ENCODE measurements at places on chromosomes 7 and 10.

DNA sequence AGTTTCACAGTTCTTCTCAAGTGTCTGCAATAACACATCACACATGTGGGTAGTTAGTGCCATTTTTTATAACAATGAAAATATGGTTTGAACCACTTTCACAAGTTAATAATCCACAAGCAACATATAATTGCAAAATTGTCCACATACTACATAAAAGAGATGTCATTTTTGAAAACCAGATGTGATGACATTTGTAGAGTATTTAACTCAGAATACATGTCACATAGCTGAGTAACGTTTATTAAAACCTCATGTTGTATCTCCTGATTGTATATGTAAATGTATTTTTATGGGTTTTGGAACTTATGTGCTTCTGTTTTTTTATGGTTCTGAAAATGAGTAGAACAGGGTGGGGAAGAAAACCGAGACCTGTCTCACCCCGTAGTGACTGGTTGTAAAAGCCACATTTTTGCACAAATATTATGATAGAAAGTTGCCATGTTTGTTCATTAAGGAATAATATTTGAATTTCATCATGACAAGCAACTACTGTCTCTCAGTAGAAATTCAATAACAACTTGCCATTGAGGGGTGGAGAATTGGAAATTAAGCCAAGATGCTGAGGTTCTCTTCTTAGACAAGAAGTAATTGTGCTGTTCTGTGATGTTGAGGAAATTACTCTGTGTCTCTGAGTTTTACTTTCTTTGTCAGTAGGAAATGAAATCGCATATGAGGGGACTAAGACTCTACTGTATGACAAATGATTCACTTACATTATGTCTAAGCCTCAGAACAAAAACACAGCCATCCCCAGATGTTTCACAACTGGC is 29.2 kb upstream of the EGFR start:
- DNase-seq: no peak

- no peak for DNase-seq
These were observed 36.8 kb downstream of the AVL9 start for GRCh38 chr7:32532086-32532485.

DNA sequence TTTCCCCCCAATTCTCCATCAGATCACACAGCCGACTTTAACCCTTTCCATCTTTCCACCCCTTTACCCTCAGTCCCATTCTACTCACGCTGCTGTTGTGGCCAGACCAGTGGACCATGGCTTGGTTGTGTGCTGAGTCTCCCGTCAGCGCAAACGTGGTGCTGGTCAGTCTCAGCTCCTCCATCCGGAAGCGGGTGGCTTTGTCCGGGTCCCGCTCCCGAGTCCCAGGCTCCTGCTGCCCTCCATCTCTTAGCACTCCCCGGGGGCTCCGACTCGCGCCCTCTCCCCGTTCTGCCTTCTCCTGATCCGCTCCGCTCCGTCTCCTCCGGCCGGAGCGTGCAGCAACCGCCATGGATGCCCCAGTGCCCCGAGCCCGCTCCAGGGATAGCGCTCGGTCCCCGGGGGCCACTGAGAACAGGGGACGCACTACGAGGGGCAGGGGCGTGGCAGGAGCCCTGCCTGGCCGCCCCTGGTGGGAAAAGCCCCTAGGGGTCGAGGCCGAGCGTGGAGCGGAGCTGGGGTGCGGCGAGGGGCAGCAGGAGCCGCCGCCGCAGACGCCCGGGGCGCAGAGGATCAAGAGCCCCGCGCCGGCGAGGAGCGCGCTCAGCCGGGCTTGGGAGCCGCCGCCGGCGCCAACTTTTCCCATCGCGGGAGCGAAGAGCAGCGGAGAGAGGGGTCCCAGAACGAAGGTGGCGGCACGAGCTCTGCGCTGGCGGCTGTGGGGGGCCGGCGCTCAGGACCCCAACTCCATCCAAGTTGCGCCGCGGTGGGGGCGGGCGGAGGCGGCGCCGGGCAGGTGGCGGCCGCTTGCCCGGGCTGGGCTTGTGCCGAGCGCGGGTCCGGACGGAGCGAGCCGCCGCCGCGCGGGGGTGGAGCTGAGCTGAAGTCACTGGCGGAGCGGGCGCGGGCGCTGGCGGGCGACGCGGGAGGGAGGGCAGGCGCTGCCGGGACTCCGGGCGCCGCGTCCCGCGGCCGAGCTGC is at the start of gene SORCS1:
Gene SORCS1 (minus strand): TSS at position 826 of the 981 bp plus-strand sequence.
- no peak for DNase-seq

- DNase-seq: no peak
These were observed 24.2 kb upstream of the SMIM30 start for GRCh38 chr7:113142385-113143119.

DNA sequence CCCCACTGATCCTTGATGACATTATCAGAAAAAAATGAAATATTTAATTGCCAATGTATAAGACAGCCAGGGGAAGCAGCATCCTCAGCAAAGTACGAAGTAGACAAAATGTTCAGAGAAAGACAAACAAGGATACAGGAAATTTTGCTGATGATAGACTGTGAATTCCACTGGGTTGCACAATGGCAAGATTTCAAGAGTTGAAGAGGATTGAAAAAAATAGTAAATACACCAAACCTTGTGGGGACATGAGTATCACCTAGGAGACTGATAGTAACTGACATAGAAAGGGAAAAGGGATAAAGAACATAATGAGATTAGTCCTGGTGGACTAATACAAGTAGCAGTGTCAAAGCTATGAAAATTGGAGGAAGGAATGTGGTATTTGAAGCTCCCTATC is 16.5 kb downstream of the CNOT4 start:
- DNase-seq: no peak

DNA sequence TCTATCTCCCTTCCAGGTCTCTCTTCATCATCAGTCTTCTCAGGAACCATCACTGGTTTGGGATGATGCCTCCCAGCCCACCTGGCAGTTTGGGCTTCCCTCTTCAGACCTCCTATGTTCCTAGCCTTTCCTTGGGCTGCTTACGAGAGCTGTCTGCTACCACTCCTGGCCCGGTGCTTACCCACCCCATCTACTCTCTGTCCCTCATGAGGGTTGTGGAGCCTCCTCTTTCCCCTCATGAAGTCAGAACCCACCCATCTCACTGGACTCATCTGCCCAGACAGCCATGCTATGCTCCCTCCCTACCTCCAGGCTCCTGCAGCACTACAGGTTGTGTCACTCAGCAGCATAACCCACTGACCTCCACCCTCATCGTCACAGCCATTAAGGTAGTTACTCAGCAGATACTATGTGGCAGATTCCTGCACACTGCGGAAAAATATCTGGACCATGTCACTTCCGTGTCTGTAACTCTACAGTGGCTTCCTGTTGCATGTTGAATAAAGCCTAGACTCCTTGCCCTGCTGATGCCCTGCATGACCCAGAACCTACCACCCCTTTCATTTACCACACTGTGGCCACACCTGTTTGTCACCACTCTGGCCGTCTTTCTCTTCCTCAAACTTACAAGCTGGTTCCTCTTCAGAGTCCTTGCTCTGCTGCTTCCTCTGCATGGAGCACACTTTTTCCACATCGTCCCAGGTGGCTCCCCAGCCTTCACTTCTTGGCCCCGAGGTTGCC is 2.0 kb downstream of the DBNL start:
- peak; percentile 58 for DNase-seq

GRCh38 chr10:92404612-92405418 is 113.8 kb downstream of the MARCHF5 start:
- no peak for DNase-seq

DNA sequence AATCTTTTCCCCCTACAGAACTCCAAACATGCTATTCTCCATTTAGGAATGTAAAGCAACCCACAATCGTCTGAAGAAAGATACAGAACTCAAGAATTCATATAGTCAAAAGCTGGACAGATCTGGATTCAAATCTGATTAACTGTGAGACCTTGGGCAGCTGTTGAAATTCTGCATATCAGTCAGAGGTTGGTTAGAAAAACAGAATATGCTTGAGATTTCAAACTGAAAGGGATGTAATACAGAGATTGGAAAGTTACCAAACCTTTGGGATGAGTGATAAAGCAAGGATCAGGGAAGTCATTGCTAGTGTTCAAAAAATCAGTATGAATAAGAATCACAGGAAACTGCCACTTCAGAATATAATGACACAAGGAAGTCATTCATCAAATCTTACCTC is 406.6 kb downstream of the HTR7 start:
- DNase-seq: no peak

DNA sequence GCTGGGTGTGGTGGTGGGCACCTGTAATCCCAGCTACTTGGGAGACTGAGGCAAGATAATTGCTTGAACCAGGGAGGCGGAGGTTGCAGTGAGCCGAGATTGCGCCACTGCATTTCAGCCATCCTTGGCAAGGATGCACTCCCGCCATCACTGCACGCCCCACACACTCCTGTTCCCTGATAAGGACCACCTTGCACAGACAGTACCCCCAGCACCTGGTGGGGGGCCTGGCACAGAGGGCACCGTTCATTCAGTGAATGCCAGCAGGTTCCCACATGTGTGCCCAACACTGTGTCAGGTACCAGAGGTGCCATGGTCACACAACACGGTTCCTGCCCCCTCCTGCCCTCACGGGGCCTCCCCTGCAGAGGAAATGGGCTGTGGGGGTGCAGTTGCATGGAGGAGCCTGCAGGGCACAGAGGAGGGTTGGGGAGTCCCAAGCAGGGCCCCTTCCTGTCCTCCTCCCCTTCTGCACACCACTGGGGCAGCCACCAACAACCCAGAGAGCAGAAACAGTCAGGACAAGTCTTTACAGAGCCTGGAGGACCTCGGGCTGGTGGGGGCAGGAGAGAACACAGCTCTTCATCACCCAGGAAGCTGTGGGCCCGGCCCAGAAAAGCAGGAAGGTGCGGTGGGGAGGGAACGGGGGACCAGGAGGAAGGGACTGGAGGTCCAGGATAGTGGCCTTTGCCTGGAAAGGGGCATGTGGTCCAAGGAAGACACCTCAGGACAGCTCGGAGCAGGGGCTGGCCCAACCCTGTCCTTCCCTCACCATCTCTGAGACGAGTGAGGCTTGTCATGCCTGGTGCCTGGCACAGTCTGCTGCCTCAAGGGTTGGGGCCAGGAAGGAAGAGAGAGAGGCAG is 7.1 kb downstream of the CRYGN start:
- peak; percentile 69 for DNase-seq

GRCh38 chr7:82542665-82543064 is 99.1 kb upstream of the CACNA2D1 start:
- DNase-seq: no peak

- no peak for DNase-seq
These were observed 14.4 kb downstream of the TAS2R41 start for GRCh38 chr7:143492043-143492471.

- no peak for DNase-seq
These were observed 48.1 kb upstream of the EXOC6 start for GRCh38 chr10:92800134-92800733.

DNA sequence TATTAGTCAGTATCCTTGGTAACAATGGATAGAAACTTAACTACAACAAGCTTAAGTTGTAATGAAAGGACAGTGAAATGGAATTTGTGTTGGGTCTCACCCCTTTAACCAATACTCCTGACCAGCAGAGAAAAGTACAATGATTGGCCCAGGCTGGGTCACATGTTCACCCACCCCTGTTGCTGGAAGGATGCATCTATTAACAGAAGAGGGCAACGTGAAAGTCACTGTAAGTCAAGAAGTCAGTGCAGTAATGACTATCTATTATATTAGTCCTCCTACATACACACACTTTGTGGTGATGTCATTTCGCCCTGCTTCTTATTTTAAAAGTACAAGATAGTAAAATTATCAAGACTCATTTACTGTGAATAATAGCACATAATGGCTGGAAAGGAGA is 16.2 kb downstream of the PNLIPRP2 start:
- DNase-seq: no peak

- DNase-seq: no peak
These were observed 180.9 kb downstream of the ZNF438 start for GRCh38 chr10:30850776-30851175.

DNA sequence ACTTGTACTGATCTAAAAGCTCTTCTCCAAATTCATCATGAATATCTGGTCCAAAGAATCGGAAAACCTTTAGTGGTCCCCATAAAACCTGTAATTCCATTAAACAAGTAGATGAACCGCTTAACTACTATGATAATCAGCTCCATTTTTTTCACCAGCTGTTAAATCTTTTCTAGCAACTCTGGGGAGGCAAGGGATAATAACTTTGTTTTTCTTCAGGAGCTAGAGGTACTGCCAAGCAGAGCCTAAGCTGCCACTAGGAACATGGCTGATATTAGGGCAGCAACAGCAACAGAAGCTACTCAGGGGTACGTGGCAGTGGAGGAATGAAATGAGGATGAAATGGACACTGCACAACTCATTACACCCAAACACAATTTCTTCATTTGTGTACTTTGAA is 138.0 kb downstream of the SRPK2 start:
- DNase-seq: no peak

- no peak for DNase-seq
These were observed 54.7 kb upstream of the BICC1 start for GRCh38 chr10:58457761-58458616.

DNA sequence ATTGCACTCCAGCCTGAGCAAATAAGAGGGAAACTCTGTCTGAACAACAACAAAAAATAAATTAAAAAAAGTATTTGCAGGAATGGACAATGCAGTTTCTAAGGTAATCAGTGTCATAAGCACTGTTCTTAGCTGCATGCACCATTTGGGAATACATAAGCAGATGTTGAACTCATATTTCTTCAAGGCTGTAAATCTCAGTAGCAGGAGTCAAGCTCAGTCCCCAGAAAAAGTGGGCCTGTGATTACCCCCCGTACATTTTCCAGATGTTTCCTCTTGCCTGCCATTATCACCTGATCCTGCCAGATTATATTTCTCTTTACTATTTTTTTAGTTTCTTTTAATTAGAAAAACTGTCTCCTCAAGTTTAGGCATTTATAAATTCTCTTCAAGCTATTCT is 667.6 kb upstream of the ANKRD30A start:
- DNase-seq: no peak

- DNase-seq: no peak
These were observed 34.6 kb downstream of the KCNMA1 start for GRCh38 chr10:77602913-77603533.
